ENCODE measurements at places on chromosomes 7 and 10.

DNA sequence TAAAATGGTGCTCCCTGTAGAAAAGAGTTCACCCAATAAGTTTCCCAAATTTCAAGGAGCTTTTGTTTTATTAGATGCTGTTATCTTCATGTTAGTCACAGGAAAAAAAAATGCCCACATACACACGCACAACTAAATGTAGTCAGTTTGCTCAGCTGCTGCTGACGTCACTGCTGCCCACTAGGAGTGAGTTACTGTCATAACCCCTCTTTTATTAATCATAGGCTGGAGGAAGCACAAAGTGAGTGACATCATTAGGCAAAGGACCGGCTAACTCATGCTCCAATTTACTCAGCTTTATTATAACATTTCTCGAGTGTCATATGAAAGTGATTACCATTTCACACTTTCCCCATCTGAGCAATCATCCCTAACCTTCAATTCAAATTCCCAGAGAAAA lies 6.7 kb upstream of the INHBA start:
- no peak for DNase-seq

DNA sequence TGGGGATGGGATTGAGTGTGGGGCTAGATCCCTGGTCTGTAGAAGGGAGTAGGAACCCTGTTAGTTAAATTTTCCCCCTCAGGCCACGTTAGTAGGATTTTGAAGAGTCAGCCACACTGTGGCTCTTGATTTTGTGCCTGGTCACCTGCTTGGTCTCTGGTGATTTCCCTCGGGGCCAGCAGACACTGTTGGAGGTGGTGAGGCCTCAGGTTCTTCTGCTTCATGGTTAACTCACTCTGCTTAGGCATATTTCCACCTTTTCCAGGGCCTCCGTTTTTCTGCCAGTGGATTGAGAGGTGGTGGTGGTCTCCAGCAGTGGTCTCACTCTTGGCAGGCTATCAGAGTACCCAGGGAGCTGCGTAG lies 4.1 kb downstream of the TSPAN14 start:
- no peak for DNase-seq

DNA sequence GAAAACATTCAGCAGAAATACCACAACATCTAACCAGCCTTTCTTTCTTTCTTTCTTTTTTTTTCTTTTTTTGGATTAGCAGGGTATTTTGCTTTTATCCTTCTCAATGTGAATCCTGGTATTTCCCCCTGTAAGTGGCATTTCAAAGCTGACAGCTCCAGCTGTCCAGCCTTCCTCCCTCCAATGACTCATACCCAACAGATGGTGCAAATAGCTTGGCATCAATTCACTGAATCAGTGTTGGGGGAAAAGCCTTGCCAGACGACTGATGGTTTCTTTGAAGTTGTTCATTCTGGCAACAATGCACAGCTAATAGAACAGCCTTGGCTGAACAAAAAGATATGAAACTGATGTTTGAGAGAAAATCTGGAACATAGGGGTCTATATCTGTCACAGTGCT lies 316.8 kb upstream of the STEAP1 start:
- no peak for DNase-seq

- no peak for DNase-seq
Observed at GRCh38 chr10:88861036-88861435, 9.4 kb upstream of the ANKRD22 start.

- DNase-seq, result no peak
Observed at GRCh38 chr10:619710-620109, 69.8 kb downstream of the DIP2C start.

- DNase-seq, result no peak
Observed at GRCh38 chr10:58674251-58674650, 161.6 kb downstream of the BICC1 start.

DNA sequence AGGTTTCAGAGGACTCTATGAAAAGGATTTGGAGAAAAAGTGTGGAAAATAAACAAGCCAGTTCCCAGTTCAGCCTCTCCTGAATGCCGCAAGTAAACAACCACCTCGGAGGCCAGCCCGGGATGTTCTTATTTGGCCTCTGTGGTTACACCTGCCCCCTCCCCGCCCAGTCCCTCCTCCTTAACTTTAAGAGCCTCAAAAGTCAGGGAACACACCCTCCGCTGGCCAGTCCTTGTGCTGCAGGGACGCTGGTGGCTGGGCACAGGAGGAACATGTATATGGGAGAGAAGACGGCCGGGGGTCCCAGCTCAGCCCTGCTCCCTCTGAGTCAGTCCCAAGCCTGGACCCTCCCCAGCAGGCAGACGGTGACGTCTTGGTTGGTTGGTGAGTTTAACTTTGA lies 6.1 kb downstream of the CHST3 start:
- no peak for DNase-seq

- DNase-seq, result no peak
Observed at GRCh38 chr7:43621729-43622448, 39.0 kb downstream of the STK17A start.

- DNase-seq, result peak; percentile 32
Observed at GRCh38 chr7:135661311-135662122, 797 bp upstream of the STMP1 start.

- DNase-seq, result no peak
Observed at GRCh38 chr10:127216786-127217185, 20.4 kb upstream of the INSYN2A start.

DNA sequence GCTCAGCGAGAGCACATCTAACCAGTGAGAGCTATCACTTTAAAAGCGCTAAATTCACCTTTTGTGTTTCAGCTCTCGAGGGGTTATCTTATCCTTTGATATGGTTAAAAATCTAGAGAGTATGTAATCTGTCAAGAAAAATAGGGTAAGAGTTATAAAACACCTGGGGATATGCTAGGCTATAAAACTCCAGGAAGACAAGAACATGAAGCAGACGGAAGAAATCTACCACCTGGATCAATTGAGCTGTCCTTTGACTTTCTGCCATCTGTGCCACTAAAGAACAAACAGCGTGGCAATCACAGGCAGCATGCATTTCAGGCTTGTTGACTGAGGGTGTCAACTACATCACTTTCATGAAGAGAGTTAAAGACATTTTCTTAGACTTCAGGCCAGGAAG lies 83.1 kb downstream of the ZNF248 start:
- no peak for DNase-seq

- DNase-seq, result no peak
Observed at GRCh38 chr7:157596026-157596425, 259.2 kb downstream of the DNAJB6 start.

GRCh38 chr10:72697716-72698115 lies 5.8 kb downstream of the MCU start:
- no peak for DNase-seq

- DNase-seq, result no peak
Observed at GRCh38 chr7:16189026-16189715, 232.2 kb downstream of the CRPPA start.

DNA sequence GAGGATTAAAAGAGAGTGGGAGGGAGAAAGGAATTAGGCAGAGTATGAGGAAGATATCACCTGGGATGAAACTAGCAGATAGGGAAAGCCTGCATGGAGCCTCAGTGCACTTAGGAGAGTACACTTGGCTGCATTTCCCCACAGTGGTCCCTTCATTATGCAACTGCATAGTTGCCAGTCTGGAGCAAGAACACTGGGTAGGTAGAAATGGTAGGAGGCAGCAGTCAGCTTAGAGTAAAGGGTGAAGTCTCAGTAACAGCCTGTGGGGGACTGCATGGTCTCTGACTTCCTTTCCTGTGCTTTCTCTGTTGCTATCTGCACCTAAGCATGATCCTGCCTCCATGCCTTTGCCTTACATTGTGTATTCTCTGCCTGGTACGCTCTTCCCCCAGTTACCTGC lies 14.0 kb upstream of the PCGF5 start:
- no peak for DNase-seq

- no peak for DNase-seq
Observed at GRCh38 chr10:88835910-88836221, 15.8 kb downstream of the ANKRD22 start.

Measured in GM10248 (cell line).